IPS DF 6.9 (cell line): ENCODE measurements at places on chromosomes 7 and 10.

DNA sequence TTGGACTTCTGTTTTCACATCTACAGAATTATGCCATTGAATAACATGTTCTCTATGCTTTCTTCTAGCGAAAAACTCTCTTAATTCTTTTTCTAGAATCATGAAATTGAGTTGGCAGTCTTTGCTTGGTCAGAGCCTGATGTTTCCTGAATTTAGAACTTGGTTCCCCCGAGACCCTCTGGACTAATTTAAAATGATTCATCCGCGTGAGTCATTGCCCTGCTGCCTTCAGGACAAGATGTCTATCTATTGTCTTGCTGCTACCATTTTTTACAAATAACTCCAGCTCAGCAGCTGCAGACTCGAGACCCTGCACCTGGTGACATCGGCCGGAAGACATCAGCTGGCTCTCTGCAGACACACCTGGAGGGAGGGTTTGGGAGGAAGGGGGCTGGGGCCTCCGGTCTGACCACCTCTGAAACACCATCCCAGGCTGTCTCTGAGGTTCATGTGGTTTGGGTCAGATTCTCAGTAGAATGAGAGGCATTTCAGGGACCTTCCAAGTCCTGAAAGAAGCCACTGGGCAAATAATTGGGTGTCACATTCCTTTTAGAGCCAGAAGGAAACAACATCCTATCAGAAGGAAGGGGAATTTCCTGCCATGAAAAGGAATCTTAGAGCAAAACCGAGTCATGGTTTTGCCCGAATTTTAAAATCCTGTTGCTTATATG is 20.9 kb upstream of the KLF6 start:
- no peaks in the 10 kb centered on the region for H3K36me3 ChIP-seq
- no peak overlapping the region for H3K4me3 ChIP-seq
- H3K4me1 ChIP-seq: no peaks in the 10 kb centered on the region
- H3K27me3 ChIP-seq: no peaks in the 10 kb centered on the region

DNA sequence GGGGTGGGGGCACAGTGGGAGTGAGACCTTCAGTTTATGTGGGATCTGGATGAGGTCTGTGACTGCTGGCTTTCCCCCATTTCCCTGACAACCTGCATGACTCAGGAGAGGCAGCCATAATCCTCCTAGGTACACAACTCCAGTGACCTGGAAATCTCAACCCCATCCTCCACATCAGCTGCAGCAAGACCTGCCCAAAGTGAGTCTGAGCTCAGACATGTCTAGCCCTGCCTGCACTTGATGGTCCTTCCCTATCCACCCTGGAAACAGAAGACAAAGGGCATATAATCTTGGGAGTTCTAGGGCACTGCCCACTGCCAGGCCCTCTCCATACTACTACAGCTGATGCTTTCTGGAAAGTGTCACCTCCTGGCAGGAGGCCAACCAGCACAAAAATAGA is 75.6 kb downstream of the GRM8 start:
- no peak for DNase-seq
- no peak overlapping the region for H3K27ac ChIP-seq
- no peaks in the 10 kb centered on the region for H3K27me3 ChIP-seq
- no peaks in the 10 kb centered on the region for H3K4me1 ChIP-seq
- no peak overlapping the region for H3K4me3 ChIP-seq
- no peaks in the 10 kb centered on the region for H3K36me3 ChIP-seq

DNA sequence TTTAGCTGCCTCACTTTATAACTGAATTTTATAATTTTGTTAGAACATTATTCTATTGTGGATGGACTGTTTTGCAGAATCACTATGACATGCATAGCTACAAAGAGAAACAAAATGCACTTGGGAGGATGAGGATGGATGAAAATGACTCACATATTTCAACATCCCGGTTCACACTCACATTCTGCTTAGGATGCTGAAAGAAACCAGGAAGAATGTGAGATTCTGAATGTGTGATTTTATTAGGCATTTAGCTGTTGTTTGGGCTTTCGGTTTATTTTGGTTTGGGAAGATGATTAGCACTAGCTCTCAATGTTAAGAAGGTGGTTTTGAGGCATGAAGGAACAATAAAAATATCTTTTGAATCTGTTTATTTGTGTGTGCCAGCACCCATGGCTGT is 235.5 kb downstream of the SEMA3E start:
- H3K4me3 ChIP-seq: no peak overlapping the region
- no peaks in the 10 kb centered on the region for H3K36me3 ChIP-seq
- DNase-seq: no peak
- H3K4me1 ChIP-seq: peaks cover 3% of the 10 kb centered on the region; the same call in 1 of the 2 replicates
- H3K27me3 ChIP-seq: no peaks in the 10 kb centered on the region

DNA sequence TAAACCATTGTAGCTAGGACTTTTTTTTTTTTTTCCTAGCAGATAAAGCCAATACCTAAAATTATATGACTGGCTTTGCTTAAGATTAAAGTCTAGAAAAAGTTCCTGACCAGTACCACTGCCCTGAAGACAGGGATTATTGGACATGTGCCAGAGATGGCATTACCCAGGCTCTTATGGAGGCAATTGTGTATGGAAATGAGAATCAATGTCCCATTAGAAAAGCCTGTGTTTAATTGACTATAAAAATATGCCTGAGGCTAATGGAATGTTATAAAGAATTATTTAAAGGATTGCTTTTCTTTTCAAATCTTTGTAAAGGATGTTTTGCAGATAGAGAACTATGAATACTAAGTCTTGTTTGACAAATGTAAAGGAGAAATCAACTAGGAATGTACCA is 196.7 kb downstream of the ANK3 start:
- H3K4me3 ChIP-seq: no peak overlapping the region
- no peaks in the 10 kb centered on the region for H3K27me3 ChIP-seq
- H3K36me3 ChIP-seq: no peaks in the 10 kb centered on the region
- no peak for DNase-seq
- H3K4me1 ChIP-seq: no peaks in the 10 kb centered on the region

GRCh38 chr7:66731986-66732385 is 8.5 kb upstream of the RABGEF1 start:
- no peak for DNase-seq
- no peaks in the 10 kb centered on the region; the same call in 1 of the 2 replicates for H3K27me3 ChIP-seq
- H3K4me3 ChIP-seq: no peak overlapping the region
- no peak overlapping the region for H3K27ac ChIP-seq
